Effector CD4-positive, alpha-beta T cell (primary cell): ENCODE measurements at places on chromosomes 4 and X.

GRCh38 chr4:5718411-5718810 lies 7.4 kb downstream of the EVC start:
- DNase-seq = no peak

- DNase-seq = no peak
These were observed 9.3 kb downstream of the CETN2 start for GRCh38 chrX:152821145-152821765.

- DNase-seq = no peak
These were observed 102.7 kb downstream of the TAB3 start for GRCh38 chrX:30786374-30786773.

GRCh38 chr4:76205476-76205875 lies 8.1 kb downstream of the SCARB2 start:
- no peak for DNase-seq

- no peak for DNase-seq
These were observed 127.6 kb downstream of the GPC3 start for GRCh38 chrX:133857640-133858269.
